ENCODE measurements at places on chromosomes 1 and 21.

DNA sequence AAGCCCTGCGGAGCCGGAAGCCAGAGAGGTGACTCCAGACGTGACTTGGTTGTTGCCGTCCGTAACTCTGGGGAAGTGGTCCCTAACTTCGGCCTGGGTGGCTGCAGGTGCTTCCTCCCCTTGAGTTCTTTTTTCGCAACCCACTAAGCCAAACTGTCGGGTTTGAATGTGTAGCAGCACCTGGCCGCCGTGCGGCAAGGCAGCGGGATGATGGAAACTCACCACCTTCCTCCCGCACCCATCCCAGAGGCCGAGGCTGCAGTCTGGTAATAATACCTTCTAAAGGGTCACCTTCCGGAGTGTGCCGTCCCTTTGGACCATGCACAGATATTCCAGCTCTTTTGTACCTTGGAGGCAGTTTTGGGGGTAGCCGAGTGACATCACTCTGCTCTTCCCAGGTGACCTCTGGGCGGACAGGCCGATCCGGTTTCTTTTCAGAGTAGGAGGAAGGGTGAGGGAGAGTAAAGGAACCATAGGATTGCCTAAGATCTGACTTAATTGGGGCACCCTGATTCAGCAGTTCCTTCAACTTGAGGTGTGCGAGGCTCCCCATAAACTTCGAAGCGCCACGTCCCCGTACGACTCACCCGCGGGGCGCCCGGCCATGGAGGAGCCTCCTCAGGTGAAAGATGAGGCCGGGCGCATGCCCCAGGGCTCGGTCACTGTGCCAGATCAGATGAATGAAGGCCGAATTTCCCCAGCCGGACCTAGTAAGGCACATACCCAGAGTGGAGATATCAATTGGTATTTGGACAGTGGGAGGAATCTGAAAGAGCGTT, 1.0 kb downstream of the KCNK1 start:
- no peak for DNase-seq

- DNase-seq, result no peak
Measured at GRCh38 chr1:173946380-173946921, 29.3 kb upstream of the SERPINC1 start.

DNA sequence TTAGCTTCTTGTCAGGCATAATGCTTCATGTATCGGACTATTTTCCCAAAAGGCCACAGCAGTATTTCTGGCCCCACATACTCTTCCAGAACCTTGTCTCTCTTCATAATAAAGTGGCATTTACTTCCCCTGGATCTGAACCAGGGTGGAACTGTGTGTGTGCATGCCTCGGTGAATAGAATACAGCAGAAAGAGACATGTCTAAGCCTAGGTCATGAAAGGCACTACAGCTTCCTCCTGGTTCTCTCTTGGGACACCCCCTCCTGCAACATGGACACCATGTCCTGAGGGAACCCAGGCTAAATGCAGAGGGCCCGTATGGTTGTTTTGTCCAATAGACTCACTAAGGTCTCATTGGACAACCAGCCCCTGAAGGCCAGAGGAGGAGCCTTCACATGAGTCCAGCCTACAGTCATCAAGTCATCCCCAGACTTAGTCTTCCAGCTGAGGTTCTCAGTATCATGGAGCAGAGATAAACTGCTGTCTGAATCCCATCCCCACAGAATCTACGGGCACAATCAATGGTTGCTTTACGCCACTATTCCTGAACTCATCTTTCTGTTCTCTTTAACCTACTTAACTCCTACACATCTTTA, 35.0 kb downstream of the USP24 start:
- DNase-seq, result no peak

GRCh38 chr21:44872323-44872648, 1.2 kb downstream of the PTTG1IP start:
- no peak for DNase-seq

GRCh38 chr1:245240648-245241165, 85.9 kb downstream of the KIF26B start:
- no peak for DNase-seq

GRCh38 chr1:1068517-1069055, 5.5 kb downstream of the RNF223 start:
- DNase-seq, result no peak

- no peak for DNase-seq
Measured at GRCh38 chr1:204782118-204782700, 88.5 kb upstream of the NFASC start.

- DNase-seq, result no peak
Measured at GRCh38 chr1:64969305-64970046, 3.1 kb upstream of the JAK1 start.

DNA sequence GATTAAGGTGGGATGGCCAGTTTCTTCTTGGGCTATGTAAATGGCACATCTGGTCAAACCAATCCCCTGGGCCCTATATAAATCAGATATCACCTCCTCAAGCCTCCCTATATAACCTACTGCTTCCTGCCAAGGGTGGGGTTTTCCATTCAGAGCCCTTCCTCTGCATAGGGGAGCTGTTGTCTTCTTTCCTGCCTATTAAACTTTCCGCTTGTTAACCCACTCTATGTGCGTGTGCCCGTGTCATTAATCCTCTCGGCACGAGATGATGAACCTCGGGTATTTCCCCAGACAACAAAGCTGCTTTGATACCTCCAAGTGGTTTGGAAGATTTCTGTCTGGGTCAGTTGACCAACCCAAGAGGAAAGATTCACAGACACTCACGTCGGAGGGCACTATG, 19.3 kb upstream of the SERTAD4 start:
- no peak for DNase-seq

DNA sequence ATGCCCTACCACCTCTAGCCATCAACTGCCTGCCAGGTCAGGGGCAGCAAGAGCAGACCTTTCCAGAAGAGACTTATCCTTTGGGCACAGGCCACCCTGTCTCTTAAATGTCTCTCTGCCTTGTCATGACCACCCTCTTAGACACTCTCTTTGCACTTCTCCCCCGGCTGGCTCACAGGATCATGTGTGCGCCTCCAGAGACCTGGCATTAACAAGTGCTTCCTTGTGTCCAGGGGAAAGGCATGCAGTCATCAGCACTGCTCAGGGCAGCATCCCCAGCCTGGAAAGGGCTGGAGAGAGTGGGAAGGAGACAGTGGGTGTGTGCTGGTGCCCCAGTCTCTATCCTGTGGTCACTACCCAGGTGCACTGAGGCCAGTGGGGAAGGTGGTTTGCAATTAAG, 85.2 kb upstream of the TLR5 start:
- DNase-seq, result no peak

- no peak for DNase-seq
Measured at GRCh38 chr1:67582625-67583461, 102.2 kb upstream of the GADD45A start.

- no peak for DNase-seq
Measured at GRCh38 chr1:180930687-180931086, 18.0 kb downstream of the KIAA1614 start.

DNA sequence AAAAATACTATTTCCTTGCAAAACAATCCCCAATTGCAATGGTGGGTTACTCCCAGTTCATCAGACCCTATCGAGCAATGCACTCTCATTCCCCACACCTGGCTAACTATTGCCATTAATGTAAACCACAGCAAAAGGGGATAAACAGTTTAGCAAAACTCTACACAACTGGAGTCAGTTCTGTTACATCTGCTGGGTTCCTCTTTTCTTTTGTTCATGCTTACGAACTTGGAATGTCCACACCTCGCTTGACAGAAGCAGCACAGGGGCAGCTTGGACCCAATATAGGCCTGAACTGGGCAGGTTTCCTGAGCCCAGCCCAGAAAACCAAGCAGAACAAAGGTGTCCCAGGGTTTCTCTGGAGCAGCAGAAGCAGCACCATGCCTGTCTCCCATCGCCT, 57.4 kb downstream of the ADSS2 start:
- DNase-seq, result no peak

DNA sequence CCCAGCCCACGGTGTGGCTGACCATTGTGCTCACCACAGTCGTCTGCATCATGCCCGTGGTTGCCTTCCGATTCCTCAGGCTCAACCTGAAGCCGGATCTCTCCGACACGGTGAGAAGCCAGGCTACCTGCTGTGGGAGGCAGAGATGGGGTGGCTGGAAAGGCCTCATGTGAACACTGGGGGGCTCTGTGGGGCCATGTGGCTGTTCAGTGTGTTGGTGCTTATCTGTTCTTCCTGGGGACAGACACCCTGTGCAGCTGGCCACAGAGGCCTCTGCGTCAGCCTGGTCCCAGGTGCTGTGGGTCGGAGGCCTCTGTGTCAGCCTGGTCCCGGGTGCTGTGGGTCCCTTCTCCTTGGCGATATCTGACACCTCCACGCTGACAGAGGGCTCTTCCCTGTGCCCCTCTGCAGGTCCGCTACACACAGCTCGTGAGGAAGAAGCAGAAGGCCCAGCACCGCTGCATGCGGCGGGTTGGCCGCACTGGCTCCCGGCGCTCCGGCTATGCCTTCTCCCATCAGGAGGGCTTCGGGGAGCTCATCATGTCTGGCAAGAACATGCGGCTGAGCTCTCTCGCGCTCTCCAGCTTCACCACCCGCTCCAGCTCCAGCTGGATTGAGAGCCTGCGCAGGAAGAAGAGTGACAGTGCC, 23.2 kb downstream of the ATP8B2 start:
- DNase-seq, result no peak

DNA sequence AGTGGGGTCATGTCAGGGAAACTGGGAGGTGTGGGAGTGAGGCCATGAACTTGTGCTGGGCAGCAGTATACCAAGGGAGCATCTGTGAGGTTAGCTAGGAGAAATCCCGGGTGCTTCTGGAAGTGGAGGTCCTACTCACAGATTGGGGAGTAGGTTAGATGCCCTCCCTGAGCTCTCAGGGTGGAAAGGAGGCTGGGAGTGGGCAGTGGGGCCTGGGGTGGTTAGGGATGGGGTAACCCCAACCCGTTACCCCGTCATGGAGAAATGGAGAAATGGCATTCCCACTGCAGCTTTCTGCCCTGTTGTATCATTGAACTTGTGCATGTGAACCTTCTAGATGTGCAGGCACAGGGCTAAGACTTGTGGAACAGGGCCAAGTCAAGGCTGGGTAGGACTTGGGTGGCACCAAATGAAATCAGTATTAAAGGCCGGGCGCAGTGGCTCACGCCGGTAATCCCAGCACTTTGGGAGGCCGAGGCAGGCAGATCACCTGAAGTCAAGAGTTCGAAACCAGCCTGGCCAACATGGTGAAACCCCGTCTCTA, 27.2 kb downstream of the EXOC8 start:
- DNase-seq, result no peak

GRCh38 chr1:12566484-12567287, 51.3 kb downstream of the DHRS3 start:
- no peak for DNase-seq

DNA sequence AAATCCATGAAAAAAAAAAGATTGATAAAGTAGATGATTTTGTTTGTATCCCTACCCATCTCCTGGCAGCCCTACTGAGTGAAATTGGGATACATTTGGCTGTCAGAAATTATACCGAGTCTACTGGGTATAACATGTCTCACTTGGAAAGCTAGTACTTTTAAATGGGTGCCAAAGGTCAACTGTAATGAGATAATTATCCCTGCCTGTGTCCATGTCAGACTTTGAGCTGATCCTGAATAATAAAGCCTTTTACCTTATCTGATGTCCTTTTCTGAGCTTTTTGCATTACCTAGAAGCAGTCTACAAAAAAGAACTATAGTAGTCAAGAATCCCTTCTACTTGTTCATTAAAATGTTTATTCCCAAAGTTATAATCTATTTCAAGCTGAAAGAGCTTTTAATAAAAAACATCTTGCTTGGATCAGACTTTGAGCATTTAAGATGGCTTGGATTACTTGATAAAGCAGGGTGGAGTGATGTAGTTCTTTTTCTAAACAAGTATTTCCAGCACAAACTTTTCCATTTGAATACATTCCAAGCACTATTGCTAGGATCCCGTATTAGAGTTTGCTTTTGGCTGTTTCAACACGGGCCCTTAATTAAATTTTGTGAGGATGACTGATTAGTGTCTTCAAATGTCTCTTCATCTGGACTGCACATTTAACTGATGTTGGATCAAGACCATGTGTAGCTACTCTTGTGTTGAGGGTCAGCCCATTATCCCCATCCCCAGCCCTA, 69.2 kb downstream of the DTL start:
- DNase-seq, result no peak

- no peak for DNase-seq
Measured at GRCh38 chr1:6024376-6024775, 21.3 kb upstream of the KCNAB2 start.

DNA sequence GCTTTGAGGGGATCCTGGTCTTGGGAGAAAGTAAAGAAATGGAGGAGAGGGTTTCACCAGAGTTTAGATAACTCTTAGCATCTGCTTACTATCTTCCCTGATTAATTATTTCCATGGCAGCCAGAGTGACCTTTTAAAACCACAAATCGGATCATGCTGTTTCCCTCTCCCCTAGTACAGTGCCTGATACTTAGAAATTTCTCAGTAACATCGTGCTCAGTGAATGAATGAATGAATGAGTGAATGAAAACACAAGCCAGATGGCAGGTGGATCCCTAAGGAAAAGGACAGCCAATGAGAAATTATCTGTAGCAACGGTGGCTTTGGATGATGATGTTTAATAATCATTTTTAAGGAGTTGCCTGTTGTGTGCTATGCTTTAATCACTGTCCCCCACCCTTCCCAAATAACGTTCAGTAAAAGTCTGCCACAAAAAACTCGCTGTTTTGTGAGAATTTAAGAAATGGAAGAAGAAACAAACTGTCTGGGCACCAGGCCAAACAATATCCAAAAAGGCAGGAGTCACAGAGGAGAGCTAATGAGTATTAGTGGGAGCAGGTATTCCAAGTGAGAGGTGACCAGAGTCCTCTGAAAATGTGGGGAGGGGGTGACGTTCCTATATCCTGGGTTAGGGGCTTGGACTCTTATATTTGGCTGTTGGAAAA, 737 bp upstream of the SMAP2 start:
- no peak for DNase-seq

DNA sequence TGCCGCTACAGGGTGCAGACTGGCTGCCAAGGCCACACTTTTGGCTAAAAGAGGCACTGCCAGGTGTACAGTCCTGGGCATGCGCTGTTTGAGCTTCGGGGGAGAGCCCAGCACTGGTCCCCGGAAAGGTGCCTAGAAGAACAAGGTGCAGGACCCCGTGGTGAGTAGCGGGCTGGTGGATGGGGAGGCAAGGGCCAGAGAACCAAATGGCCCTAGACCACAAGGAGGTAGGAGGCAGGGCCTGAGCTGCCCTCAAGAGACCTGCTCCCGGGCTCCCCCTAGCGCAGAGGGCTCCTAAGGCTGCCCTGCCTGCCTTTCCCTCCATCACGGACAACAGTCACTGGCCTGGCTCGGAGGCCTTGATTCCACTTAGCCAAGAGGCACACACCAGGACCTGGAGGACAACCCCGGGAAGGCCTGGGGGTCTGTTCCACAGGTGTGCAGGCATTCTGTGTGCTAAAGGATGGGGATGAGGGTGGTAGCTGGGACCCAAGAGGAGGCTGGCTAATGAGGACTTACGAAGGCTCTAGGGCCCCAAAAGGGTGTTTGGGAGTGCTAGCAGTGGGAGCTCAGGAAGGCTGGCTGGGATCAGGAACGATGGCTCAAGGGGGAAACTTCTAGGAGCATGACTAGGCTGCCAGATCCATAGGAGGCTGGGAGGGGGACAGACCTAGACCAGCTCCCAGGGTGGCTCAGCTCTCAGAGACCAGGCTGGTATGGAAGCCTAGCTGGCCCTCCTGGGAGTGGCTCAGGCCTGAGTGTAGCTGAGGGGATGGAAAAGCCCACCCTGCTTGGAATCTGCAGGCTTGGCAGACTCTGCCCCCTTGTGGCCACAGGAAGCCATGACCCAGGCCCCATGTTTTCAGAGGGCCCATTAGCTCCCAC, 742 bp downstream of the ARTN start:
- peak; percentile 63 for DNase-seq

Data from stimulated activated CD4-positive, alpha-beta T cell treated with anti-CD3 and anti-CD28 coated beads, Interleukin-2, amount 100 ng/mL, for 48 hours (primary cell).